ENCODE measurements at places on chromosomes 11 and 22.

- no peak for DNase-seq
Observed at GRCh38 chr11:66641834-66642233, 3.3 kb downstream of the RBM4 start.

GRCh38 chr11:83599066-83599465 lies 312.9 kb upstream of the CCDC90B start:
- no peak for DNase-seq

GRCh38 chr11:47645500-47645899 lies 3.1 kb upstream of the MTCH2 start:
- DNase-seq = no peak

GRCh38 chr11:15665368-15665871 lies 550.7 kb downstream of the INSC start:
- DNase-seq = no peak

GRCh38 chr11:30919389-30920152 lies 333.4 kb upstream of the MPPED2 start:
- no peak for DNase-seq

GRCh38 chr22:38208551-38208968 lies 6.8 kb downstream of the MAFF start:
- DNase-seq = no peak
